ENCODE measurements at places on chromosomes 7 and 10.
A peak's percentile ranks its signal among the peaks of the same experiment; 100 is the strongest.

DNA sequence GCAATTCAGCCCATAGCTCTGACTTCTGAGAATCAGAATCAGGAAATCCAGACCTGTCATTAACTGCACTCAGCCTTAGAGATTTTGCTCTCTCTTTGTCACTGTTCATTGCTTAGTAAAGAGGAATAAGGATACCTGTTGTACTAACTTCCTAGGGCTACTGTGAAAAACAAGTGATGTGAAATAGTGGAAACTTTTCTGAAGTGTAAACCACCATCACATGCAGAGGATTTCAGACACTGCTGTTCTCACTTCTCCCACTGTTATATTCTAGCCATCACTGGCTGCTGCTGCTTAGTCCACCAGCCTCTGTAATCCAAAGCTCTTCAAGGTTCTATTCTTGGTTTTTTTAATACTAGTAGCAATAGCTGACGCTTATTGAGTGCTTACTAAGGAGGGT, 129.6 kb upstream of the CCDC6 start:
- no peak for DNase-seq

GRCh38 chr7:142654398-142654797, 94.9 kb upstream of the PRSS1 start:
- no peak for DNase-seq

GRCh38 chr10:103847909-103848468, 7.4 kb downstream of the SH3PXD2A start:
- no peak for DNase-seq

GRCh38 chr10:132554053-132554990, 16.7 kb downstream of the INPP5A start:
- peak; percentile 74 for DNase-seq

GRCh38 chr7:1454542-1454941, 4.7 kb downstream of the MICALL2 start:
- no peak for DNase-seq

- DNase-seq = no peak
Measured at GRCh38 chr10:127300868-127301321, 104.5 kb upstream of the INSYN2A start.

GRCh38 chr10:73207883-73208282, 39.2 kb downstream of the DNAJC9 start:
- DNase-seq = no peak

DNA sequence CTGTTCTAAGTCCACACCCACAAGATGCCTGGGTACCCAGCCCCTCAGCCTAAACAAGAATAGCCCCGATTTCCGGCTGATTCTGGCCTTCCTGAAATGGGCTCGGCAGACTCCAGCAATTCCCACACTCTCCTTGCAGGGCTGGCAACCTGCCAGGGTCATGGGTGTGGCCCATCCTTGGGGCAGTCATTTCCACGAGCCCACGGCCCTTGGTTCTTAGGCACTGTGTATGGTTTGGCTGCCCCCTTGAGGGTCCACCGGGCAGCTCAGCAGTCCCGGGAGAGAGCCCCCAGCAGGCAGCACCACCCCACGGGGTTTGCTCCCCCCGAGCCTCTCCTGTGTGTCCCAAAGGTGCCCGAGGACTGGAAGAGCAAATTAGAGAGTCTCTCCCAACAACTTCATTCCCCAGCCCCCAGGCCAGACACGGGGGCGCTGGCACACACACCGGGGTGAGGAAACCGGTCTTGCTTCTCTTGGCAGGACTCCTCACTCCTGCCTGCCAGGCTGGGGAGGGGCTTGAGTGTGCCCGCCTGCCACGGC, 142.2 kb downstream of the EMX2 start:
- DNase-seq = no peak

- peak; percentile 88 for DNase-seq
Measured at GRCh38 chr7:21944616-21945453, 864 bp downstream of the CDCA7L start.

- no peak for DNase-seq
Measured at GRCh38 chr10:78207216-78207615, 173.6 kb downstream of the RPS24 start.

- no peak for DNase-seq
Measured at GRCh38 chr10:106648534-106649481, 515.7 kb downstream of the SORCS1 start.

- no peak for DNase-seq
Measured at GRCh38 chr7:12709726-12710502, 22.5 kb downstream of the ARL4A start.

GRCh38 chr10:116444527-116445142, 17.0 kb downstream of the PNLIPRP3 start:
- no peak for DNase-seq

DNA sequence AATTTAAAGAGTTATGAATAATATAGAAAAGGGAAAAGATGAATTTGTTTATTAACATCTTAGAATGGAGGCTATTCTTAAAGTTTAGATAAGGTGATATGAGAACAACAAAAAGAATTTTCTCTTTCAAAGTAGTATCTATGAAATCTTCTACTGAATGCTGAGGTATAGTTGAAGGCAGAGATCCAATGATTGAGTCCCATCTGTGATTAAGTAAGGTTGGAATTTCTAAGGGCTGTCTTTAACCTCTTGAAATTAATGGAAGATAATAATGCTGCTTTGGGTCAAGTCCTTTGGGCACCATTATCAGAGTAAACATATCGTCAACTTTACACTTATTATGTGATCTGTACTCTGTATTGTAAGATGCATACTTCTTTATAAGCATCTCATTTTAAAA, 307.9 kb downstream of the PRKG1 start:
- DNase-seq = no peak

DNA sequence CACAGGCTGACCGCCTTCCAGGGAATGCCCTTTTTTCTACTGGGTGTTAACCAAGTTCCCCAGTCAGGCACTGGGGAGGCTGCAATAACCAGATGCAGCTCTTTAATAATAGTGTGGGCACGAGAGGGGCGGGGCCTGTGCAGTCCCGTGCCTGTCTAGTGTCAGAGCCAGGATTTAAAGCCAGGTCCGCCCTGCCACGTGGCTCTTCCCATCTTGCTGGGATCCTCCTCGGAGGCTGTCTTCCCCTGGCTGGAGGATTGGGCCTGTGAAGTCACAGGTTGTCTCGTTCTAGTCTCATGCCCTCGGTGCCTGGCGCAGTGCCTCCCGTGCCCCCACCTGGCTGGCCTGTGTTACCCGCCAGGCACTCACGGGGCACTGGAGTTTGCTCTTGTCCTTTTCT, 25.2 kb downstream of the TMEM120A start:
- peak; percentile 59 for DNase-seq

- no peak for DNase-seq
Measured at GRCh38 chr7:71221549-71221948, 89.6 kb downstream of the GALNT17 start.

DNA sequence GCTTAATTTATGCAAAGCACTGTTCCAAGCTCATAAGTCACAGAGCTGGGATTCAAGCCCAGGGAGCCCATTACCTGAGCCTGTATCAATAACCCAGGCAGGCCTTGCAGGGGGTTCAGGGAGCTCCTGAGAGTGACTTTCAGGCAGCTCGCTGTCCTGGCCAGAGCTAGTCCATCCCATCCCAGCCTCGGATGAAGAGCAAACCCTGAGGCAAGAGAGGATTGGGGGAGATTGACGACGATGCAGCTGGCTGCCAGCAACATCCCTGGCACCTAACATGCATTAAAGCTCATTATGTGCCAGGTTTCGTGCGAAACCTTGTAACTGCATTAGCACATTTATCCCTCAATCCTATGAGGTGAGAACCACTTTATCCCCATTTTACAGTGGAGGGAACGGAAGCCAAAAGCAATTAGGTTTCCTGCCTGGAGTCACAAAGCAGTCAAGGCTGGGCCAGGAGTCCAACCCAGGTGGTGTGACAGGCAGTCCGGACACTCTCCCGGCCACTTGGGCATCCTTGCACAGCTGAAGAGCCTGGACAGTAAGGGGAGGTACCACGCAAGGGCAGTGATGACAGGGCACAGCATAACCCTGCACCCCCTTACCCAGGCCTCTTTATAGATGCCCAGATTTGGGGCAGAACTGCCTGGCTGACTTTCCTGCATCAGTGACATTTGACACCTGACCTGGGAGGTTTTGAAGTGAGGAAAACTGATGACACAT, 129.8 kb upstream of the CHST15 start:
- no peak for DNase-seq

DNA sequence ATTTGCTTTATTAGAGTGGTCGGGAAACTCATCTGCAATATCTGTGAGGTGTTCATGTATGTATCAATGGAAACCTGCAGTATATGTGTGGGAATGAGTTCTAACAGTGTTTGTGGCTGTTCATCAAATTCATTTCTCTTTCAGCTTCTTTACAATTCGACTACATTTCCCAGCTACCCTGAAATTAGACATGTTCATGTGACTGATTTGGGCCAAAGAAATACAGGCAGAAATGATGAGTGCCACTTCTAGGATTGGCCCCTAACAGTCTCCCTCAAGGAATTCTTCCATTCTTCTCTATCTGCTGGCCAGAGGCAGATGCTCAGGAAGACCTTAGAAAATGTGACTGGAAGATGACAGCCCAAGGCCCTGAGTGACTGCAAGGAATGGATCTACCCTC, 114.8 kb upstream of the WAC start:
- no peak for DNase-seq

DNA sequence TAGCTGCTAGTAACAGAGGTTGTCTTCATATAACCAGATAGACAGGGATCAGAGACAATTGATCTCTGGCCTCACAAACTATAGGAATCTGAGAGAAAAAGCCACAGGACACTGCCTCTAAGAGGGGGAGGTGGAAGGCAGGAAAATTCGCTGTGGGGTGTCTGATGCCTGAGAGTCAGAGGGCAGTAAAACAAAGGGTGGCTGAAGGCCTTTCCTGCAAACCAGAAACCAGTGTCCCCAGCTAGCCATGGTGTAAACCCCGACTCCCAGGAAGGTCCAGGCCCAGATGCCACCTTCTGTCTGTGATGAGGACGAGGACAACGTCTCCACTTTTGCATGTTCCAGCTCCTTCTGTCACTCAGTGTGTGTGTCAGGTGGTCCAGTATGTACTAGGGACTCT, 215.1 kb downstream of the ADARB2 start:
- no peak for DNase-seq

DNA sequence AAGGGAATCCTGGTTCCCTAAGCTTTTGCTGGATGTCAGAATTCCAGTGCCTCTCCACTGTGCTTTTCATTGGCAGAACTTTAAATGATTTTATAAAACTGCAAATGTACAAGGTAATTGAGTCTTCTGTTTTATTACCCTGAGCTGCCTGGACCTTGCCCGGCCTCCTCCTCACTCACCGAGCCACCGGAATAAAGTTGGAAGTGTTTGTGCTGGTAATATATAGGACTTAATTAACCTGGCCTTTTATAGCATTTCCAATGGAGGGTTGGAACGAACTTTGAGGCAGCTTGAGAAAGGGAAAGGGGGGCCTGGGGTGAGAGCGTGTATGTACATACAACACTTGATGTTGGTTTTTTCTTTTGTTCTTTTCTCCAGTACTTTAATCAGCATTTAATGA, 43.4 kb downstream of the ZNF503 start:
- DNase-seq = no peak

DNA sequence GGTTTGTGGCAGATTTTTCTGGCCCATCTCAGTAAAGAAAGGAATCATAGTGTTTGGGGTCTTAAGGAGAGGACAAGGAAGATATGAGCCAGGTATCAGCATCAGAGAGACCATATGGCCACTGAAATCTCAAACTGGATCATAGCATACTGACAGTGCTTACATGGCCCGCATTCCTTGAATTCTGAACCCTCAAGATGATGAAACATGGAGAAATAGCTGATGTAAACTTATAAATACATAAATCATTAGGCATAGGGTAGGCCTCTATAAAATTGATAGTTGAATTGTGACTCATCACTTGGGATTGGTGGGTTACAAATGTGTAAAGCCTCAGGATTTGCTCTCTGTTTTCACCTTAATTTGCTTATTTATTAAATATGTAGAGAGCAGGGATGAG, 688.5 kb downstream of the CNTNAP2 start:
- no peak for DNase-seq

GRCh38 chr7:83739527-83739926, 90.6 kb upstream of the SEMA3E start:
- no peak for DNase-seq

- no peak for DNase-seq
Measured at GRCh38 chr10:23338886-23339285, 5.7 kb downstream of the C10orf67 start.

DNA sequence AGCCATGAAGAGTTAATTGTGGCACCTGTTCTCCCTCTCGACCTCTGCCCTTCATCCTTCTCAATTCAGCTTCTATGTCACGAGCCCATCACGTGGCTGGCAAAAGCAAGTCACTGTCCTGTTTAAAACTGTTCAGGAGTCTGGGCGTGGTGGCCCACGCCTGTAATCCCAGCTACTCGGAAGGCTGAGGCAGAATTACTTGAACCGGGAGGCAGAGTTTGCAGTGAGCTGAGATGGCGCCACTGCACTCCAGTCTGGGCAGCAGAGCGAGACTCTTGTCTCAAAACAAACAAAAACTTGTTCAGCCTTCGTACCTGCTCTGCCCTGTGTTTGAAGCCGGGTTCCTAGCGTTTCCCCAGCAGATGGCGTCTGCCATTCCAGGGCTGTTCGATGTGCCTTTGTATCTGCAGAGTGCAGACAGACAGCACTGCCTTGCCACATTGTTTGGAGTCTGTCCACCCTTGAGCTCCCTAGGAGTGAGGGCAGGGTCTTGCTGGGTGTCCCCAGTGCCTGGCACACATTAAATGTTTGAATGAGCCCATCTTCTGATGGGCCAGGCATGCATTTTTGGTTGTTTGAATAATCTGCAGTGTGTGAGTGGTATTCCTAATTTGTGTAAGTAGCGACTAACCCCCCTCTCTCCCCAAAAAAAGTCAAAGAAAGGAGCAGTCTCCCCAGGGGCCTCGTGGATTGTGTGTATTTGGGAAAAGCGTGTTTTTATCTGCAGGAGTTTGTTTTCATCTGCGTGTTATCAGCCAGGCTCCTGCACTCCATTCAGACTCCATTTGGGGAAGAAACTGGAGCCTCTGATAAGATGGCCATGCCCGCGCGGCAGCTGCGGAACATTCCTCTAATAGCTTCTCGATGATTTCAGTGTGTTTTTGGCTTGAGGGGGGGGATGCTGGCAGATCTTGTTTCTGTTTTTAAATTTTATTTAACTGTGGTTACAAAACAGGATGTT, 61.2 kb downstream of the DNAJB6 start:
- no peak for DNase-seq

GRCh38 chr7:93429563-93429962, 145.0 kb downstream of the CALCR start:
- DNase-seq = no peak

- peak; percentile 49 for DNase-seq
Measured at GRCh38 chr10:131968949-131969348, 12.8 kb downstream of the BNIP3 start.

GRCh38 chr10:92291921-92292845, 1.2 kb downstream of the MARCHF5 start:
- peak; percentile 83 for DNase-seq

GRCh38 chr7:150417239-150417638, 33.2 kb upstream of the GIMAP8 start:
- no peak for DNase-seq

GRCh38 chr10:19713159-19713558, 103.1 kb upstream of the PLXDC2 start:
- DNase-seq = no peak

DNA sequence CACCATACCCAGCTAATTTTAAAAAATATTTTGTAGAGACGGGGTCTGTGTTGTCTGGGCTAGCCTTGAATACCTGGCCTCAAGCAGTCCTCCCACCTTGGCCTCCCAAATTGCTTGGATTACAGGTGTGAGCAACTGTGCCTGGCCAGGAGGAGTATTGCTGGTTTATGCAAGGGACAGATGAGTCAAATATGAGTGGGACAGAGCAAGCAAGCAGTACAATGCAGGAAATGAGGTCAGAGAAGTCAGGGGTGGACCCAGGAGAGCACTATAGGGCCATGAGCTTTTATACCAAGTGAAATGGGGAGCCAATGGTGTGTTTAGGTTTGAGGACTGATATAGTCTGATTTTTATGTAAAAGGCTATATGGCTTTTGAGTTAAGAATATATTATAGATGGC, 6.3 kb downstream of the TSPAN13 start:
- no peak for DNase-seq
